ENCODE measurements at places on chromosomes 4 and X.

DNA sequence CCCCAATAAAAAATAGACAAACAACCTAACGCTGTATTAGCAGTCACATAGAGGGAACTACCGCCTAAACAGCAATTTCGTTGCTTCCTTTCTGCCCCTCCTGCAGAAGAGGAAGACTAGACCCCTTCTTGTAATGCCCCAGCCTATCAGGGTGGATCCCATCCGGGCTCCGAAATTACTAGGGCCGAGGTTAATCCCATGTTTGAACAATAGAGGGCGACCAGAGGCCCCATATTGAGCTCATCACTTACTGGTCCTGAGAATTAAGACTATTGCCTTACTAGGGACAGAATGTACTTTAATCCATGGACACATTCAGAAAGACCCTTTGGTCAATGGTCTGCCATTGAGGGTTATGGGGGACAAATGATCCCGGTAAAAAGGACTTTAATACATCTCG, 11.8 kb upstream of the ZNF630 start:
- peak; percentile 36 for DNase-seq

DNA sequence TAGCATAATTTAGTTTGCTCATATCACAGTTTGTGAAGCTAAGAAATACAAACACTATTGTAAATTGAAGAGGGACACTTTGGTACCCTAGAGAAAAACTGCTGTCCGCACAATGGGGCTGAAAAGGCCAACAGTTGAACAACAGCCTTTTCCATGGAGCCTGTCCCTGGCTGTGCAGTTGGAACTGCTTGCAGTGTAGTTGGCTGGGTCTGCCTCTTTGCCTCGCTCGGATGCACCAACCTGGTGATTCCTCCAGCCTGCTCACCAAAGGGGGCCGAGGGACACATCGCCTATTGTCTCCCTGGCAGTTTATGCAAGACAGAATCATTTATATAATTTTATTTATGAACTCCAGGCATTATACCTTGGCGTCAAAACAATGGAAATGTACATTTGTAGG, 16.5 kb upstream of the GALNT7 start:
- no peak for DNase-seq

DNA sequence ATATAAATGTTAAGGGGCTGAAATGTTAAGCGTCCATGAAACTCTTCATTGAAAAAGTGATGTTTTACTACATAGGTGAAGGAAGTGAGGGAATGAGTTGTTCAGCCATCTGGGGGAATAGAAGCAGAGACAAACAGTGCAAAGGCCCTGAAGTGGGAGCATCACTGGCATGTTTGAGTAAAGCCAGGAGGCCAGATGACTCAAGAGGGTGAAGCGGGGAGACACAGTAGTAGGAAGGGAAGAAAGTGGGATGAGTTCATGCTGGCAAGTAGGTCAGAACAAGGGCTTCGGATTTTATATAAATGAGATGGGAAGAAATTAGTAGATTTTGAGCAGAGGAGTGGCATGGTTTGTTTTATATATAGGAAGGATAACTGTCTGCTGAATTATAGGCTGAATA, 112.5 kb upstream of the MAP9 start:
- DNase-seq = no peak

GRCh38 chr4:57131849-57132742, 21.9 kb upstream of the IGFBP7 start:
- DNase-seq = no peak

GRCh38 chr4:38948551-38948950, 80.9 kb downstream of the FAM114A1 start:
- DNase-seq = no peak

DNA sequence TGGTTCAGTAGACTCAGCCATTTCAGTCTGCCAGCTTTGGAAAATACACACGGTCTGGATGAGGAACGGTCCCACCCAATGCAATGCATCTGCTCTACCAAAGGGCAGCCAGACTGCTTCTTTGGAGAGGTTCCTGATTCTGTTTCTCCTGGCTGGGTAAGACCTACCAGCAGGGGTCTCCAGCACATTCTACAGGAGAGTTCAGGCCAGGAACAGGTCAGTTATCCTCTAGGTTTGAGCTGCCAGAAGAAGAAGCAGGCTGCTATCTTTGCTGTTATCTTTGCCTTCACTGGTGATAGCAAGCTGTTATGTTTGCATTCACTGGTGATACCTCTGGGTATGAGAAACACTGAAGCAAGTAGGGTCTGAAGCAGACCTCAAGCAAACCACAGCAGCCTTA, 45.5 kb upstream of the PBDC1 start:
- no peak for DNase-seq

GRCh38 chr4:37561803-37562207, 124.4 kb downstream of the RELL1 start:
- no peak for DNase-seq

DNA sequence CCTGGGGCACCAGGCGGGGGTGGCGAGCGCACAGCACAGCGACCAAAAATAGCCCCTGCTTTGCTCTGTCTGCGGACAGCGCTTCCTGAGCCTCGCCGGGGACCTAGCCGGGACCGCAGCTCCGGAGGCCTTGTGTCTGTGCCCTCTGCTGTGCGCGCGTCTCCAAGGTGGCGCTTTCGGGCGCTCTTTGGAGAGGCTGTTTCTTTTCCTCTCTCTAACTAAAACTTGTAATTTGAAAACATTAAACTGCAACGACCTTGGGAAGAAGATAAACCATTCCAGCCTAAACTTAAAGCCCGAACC, 3.4 kb downstream of the ARX start:
- no peak for DNase-seq

- no peak for DNase-seq
Observed at GRCh38 chr4:121181493-121181892, 17.4 kb upstream of the TNIP3 start.

DNA sequence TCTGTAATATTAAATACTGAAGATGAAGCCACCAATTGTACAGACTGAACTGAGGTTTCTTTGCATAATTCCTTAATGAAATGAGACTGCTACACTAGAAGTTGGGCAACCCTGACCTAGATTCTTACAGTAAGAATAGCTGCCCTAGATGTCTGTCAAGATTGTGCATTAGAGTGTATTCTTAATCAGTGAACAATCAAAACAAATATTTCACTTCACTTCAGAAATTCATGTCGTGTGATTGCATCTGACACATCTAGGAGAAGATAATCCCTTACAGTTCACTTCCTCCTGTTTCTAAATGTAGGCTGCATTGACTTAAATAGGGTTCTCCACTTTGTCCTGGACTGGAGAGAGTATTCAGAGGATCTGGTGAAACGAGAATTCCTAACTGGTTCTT, 283.1 kb downstream of the HNRNPD start:
- DNase-seq = no peak

DNA sequence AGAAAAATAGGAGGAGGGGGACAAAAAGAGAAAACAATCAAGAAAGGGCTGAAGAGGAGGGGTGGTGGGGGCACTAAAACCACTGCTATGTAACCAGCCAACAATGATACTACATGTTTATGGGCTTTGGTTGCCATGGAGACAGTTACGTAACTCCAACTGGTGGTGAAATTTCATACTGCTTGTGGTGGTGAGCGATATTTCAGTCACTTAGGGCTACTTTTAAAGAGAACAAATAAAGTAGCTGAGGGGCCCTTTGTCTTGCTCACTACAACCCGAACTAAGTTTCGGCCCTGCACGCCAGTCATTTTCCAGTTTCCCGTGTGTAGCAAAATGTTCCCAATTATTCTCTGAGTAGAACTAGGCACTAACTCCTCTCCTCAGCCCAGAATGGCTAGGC, 275.2 kb upstream of the EDA2R start:
- no peak for DNase-seq

DNA sequence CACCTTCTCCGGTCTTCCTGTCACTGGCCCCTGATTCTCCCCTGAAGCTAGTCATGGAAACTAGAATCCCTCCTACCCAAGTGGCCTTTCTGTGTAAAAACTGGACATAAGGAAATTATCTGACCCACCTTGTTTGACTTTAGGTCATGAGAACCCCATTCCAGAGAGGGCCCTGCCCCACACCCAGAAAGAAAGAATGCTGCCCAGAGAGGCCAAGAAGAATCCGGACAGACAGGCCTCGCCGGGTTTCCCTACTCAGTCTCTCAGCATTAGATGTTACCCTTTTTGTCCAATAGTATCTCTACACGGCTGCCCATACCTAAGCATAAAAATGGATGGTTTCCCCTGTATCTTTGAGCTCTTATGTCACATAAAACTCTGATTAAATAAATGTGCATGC, 83.3 kb upstream of the HELT start:
- DNase-seq = no peak

- no peak for DNase-seq
Observed at GRCh38 chr4:2684486-2684885, 71.7 kb downstream of the TNIP2 start.

DNA sequence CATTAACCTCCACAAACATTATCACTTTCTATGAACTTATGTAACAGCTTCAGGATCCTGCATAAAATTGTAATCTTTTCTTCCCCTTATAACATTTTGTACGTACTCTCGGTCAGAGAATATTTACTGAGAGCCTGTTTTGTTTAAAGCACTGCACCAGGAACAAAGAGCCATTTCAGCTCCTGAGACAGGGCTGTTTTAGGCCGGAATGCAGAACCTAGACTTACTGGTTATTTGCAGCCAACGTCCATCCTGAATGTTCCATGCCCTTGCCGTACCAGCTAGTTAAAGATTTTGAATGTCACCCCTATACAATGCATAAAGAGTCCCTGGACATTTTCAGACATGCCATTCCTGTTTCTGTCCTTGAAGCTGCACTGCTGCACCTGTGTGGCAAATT, 248.8 kb downstream of the PCDH7 start:
- DNase-seq = no peak

DNA sequence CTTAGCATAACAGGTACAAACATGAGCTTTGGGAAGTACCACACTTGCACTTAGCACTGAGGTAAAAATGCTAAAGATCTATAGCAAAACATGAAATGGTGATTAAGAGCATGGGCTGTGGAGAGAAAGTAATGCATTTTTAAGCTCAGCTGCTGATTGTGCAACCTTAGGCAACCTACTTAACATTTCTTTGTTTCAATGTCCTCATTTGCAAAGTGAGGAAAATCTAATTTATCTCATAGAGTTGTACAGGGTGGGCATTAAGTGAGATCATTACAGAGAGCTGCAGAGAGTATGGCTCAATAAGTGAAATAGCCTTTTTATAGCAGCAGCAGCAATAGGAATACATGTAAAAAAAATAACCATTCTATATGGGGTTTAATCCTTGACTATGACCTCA, 87.0 kb downstream of the PAK3 start:
- no peak for DNase-seq

GRCh38 chr4:76256968-76257367, 5.4 kb downstream of the FAM47E start:
- DNase-seq = no peak

GRCh38 chr4:45331802-45332201, 605.4 kb upstream of the GNPDA2 start:
- DNase-seq = no peak

- DNase-seq = no peak
Observed at GRCh38 chr4:79603681-79604080, 195.7 kb upstream of the GK2 start.

DNA sequence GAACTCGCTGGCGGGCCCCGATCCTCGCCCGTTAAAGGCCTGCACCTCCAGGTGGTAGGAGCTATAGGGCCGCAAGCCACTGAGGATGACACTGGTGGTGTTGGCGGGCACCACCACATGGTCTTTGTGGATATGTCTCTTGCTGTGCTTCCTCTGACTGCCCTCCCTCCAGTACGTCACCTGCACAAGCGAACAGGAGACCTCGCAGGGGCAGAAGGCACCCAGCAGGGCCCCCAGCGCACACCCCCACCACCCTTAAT, 20.7 kb downstream of the L1CAM start:
- DNase-seq = no peak

DNA sequence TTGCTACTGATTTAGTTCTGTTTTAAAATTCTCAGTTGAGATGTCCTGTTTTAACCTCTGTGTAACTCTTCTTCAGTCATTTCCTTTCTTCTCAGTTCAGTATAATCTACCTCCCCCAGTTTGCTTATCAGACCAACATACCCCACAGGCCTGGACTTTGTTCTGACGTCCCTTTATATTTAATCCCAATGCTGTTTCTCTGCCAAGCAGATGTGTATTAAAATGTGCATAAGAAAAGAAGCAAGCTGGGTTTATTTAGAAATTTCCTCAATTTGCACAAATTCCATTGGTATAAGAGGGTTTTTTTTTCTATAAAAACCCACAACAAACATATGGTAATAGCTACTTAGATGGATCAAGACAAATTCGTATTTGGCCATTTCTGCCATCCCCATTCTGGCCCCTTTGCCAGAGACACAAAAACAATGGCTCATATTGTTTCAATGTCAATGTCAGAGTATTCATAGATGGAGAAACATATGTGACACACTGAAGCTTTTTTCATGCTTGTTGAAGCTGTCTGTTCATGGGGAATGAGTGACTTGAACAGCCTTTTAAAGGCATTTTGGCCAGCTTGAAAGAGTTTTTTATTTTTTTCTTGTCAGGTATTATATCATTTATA, 24.5 kb downstream of the HCCS start:
- DNase-seq = no peak

GRCh38 chrX:352582-353314, 34.0 kb downstream of the PPP2R3B start:
- DNase-seq = no peak

DNA sequence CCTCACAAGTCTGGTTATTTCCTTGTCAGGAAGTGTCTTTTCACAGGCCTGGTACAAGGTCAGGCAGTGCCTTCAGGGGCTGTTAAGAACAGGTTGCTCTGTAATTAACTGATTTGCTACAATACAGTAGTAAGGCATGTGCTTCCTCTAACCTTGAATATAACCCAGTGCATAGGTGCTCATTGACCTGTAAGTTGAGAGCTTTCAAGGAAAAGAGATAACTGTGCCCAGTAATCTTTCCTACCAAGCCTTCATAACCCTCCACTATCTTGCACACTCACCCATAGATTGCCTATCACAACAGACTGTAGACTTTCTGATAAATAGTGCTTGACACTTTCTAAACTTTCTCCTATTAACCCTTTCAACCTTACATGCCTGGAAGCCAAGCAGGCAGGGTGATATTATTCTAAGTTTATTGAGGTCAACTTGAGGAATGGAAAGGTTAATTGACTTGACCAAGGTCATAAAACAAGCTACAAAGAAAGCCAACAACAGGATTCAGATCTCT, 148.1 kb downstream of the PPARGC1A start:
- no peak for DNase-seq

- no peak for DNase-seq
Observed at GRCh38 chrX:103830848-103831247, 1.2 kb downstream of the RAB9B start.

GRCh38 chrX:118823263-118824172, at the start of gene ZCCHC12:
Gene ZCCHC12, plus strand, starts transcription at chrX:118823824. Its CDS starts 1,421 bp downstream, at chrX:118825245.
- peak; percentile 17 for DNase-seq

GRCh38 chr4:1370321-1371124, 23.5 kb downstream of the UVSSA start:
- DNase-seq = no peak

DNA sequence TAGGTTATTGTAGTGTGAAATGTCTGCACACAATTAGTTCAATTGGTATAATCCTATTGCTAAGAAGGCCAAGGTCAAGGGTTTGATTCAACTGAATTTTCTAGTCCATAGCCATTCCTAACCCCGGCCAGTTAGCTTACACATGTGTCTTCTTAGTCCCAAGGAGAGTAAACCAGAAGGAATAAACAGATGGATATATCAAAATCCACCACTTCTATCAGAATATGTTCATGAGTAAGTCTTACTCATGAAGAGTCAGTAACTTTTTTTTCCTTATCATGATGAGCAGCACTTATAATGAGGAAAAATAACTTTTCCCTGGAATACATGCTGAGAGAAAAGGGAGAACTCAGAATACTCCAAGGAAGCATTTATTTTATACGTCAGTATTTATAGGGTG, 9.5 kb downstream of the HHIP start:
- DNase-seq = no peak

Data from central memory CD4-positive, alpha-beta T cell (primary cell).